ENCODE measurements at places on chromosomes 13 and 19.
A peak's percentile ranks its signal among the peaks of the same experiment; 100 is the strongest.

GRCh38 chr13:111387026-111387871 is 66.8 kb downstream of the TEX29 start:
- no peaks in the 10 kb centered on the region for H3K27me3 ChIP-seq
- no peaks in the 10 kb centered on the region for H3K36me3 ChIP-seq
- H3K4me3 ChIP-seq = no peak overlapping the region
- H3K4me1 ChIP-seq = peaks cover 14% of the 10 kb centered on the region

- peak; percentile 69 for DNase-seq
- no peak overlapping the region for H3K27ac ChIP-seq
These were observed 210.9 kb downstream of the RGCC start for GRCh38 chr13:41668130-41668757.

DNA sequence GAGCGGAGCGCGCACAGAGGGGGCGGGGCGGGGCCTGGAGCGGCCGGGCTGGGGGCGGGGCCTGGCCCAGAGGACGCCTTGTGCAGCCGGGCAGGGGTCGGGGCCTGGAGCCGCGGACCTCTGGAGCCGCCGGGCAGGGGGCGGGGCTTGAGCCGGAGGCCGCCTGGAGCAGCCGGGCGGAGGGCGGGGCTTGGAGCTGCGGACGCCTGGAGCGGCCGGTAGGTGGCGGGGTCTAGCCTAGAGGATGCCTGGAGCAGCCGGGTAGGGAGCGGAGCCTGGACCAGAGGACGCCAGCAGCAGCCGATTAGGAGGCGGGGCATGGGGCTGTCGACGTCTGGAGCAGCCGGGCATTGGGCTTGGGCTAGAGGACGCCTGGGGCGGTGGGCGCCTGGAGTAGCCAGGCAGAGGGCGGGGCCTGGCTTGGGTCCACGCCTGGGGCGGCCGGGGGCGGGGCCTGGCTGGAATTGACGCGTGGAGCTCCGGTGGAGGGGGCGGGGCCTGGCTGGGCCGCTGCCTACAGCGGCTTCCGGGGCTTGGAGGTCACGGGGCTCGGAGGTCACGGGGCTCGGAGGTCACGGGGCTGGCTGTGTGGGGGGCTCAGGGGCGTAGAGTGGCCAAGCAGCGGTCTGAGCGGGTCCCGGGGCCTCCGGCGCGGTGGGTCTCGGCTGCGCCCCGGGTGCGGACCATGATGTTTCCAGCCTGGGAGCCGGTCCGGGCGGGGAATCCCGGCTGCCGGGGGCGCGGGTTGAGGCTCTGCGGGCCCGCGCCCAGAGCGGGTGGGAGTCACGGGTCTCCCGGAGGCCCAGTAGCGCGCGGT is at the start of gene ANKRD10:
Gene ANKRD10 (minus strand): TSS at position 13 of the 817 bp plus-strand sequence. CDS start 135 bp downstream, outside the sequence.
- peak; percentile 100 for DNase-seq
- peaks cover 10% of the 10 kb centered on the region for H3K4me1 ChIP-seq
- no peaks in the 10 kb centered on the region for H3K27me3 ChIP-seq
- H3K36me3 ChIP-seq = peaks cover 18% of the 10 kb centered on the region

GRCh38 chr19:52670046-52670445 is 31.9 kb upstream of the ZNF83 start:
- H3K27me3 ChIP-seq = no peaks in the 10 kb centered on the region
- H3K4me3 ChIP-seq = no peak overlapping the region
- no peak for DNase-seq
- peaks cover 3% of the 10 kb centered on the region for H3K36me3 ChIP-seq

DNA sequence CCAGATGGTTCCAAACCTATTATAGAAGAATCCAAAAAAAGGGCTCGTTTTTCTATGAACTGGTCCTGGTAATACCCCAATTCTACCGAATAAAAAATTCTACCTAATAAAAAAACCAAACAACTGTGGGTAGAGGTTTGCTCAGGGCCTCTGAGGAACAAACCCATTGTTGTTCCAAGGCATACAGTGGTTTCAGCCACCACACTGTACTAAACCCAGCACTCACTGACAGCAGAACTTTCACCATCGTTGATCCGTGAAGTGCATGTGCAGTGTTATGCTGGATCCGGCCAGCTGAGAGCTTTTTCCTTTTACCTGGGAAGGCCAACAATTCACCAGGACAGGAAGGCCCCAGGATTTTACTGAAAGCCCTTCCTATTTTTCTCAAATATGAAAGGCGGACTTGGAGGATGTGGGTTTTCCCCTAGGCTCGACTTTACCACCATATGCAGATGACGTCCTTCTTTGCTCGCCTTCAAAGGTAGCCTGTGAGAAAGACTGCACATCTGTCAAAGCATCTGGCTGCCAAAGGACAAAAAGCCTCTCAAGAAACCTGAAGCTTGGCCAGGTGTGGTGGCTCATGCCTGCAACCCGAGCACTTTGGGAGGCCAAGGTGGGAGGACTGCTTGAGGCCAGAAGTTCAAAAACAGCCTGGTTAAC is 7.2 kb upstream of the PABPC3 start:
- no peak overlapping the region for H3K27ac ChIP-seq
- no peaks in the 10 kb centered on the region for H3K27me3 ChIP-seq
- no peaks in the 10 kb centered on the region for H3K4me1 ChIP-seq

GRCh38 chr19:39352381-39353255 is 10.4 kb downstream of the SAMD4B start:
- no peak overlapping the region for H3K27ac ChIP-seq
- DNase-seq = no peak
- no peaks in the 10 kb centered on the region for H3K4me1 ChIP-seq
- no peaks in the 10 kb centered on the region for H3K27me3 ChIP-seq

- no peaks in the 10 kb centered on the region for H3K27me3 ChIP-seq
- H3K27ac ChIP-seq = peak overlapping the region; percentile 36
- no peaks in the 10 kb centered on the region for H3K4me1 ChIP-seq
- DNase-seq = peak; percentile 82
- H3K4me3 ChIP-seq = peak overlapping the region; percentile 83
- no peaks in the 10 kb centered on the region for H3K36me3 ChIP-seq
These were observed 8.4 kb downstream of the ZNF808 start for GRCh38 chr19:52535771-52536447.

GRCh38 chr19:13031917-13032623 is 36.8 kb downstream of the NFIX start:
- no peak for DNase-seq
- peaks cover 73% of the 10 kb centered on the region for H3K27me3 ChIP-seq
- no peak overlapping the region for H3K27ac ChIP-seq
- no peak overlapping the region for H3K4me3 ChIP-seq
- H3K36me3 ChIP-seq = no peaks in the 10 kb centered on the region
- peaks cover 7% of the 10 kb centered on the region for H3K4me1 ChIP-seq

- H3K4me3 ChIP-seq = peak overlapping the region; percentile 64
- no peak overlapping the region for H3K27ac ChIP-seq
- peaks cover 11% of the 10 kb centered on the region for H3K4me1 ChIP-seq
- no peaks in the 10 kb centered on the region for H3K36me3 ChIP-seq
- DNase-seq = peak; percentile 15
- no peaks in the 10 kb centered on the region for H3K27me3 ChIP-seq
These were observed 1.6 kb downstream of the RNASEH2B start for GRCh38 chr13:50911081-50911631.

- H3K4me3 ChIP-seq = no peak overlapping the region
- H3K36me3 ChIP-seq = peaks cover 5% of the 10 kb centered on the region
- H3K27me3 ChIP-seq = no peaks in the 10 kb centered on the region
- no peak for DNase-seq
- H3K4me1 ChIP-seq = peaks cover 4% of the 10 kb centered on the region
These were observed 23.5 kb downstream of the ADGRL1 start for GRCh38 chr19:14182476-14182875.

DNA sequence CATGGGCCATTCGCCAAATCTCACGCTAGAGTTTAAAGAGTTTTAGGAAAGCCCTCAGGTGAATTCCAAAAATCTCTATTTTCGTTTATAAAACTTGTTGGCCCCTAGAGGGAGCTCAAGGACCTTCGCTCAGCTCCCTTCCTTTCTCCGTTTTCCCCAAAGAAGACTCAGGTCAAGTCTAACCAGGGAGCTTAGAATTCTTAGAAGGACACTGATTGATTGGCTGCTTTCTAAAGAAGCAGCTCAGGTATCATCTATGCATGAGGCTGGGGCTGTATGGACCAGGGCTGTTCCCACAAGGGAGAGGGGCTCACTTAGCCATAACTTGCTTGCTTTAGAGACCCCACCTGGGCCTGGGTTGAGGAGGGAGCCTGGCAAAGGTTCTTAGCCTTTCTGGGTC is 20.5 kb downstream of the DZIP1 start:
- H3K36me3 ChIP-seq = peaks cover 98% of the 10 kb centered on the region
- DNase-seq = peak; percentile 51
- no peaks in the 10 kb centered on the region for H3K27me3 ChIP-seq
- no peak overlapping the region for H3K27ac ChIP-seq
- H3K4me3 ChIP-seq = no peak overlapping the region

- DNase-seq = no peak
- no peaks in the 10 kb centered on the region for H3K27me3 ChIP-seq
- peaks cover 6% of the 10 kb centered on the region for H3K4me1 ChIP-seq
- H3K4me3 ChIP-seq = no peak overlapping the region
- H3K36me3 ChIP-seq = no peaks in the 10 kb centered on the region
These were observed 67.1 kb downstream of the STARD13 start for GRCh38 chr13:33218426-33218825.

DNA sequence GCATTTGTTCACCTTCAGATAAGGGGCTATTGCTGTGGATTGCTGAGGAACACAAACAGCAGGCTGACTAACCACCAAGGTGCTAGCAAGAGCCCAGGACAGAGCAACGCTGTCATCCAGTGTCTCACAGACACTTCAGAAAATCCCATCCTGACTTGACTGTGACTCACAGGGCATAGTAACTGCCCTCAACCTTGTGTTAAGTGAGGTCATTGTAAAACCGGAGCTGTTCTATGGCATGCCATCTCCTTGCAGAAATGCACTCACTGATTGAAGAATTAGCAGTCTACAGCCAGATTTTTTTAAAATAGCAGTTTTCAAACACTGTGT is 51.1 kb downstream of the TNFRSF19 start:
- peaks cover 3% of the 10 kb centered on the region for H3K4me1 ChIP-seq
- DNase-seq = no peak
- H3K27ac ChIP-seq = no peak overlapping the region
- no peaks in the 10 kb centered on the region for H3K36me3 ChIP-seq
- no peak overlapping the region for H3K4me3 ChIP-seq

DNA sequence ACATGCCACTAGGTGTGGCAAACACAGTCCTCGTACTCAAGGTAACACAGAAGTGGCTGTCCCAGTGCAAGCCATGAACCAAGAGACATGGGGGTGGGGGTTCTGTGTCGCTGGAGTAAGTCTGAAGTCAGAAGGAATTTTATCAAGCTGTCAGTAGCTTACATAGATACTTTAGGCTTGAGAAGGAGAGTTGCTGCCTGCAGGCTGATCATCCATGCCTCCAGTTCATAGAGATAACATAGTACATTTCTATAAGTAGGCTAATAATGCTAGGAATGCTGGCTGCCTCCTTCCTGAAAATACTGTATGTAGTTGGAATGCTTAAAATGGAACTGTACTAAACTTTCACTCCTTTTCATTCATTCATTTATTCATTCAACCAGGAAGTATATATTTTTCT is 70.1 kb downstream of the CAB39L start:
- H3K36me3 ChIP-seq = no peaks in the 10 kb centered on the region
- no peak overlapping the region for H3K27ac ChIP-seq
- DNase-seq = no peak
- no peak overlapping the region for H3K4me3 ChIP-seq
- H3K27me3 ChIP-seq = no peaks in the 10 kb centered on the region

DNA sequence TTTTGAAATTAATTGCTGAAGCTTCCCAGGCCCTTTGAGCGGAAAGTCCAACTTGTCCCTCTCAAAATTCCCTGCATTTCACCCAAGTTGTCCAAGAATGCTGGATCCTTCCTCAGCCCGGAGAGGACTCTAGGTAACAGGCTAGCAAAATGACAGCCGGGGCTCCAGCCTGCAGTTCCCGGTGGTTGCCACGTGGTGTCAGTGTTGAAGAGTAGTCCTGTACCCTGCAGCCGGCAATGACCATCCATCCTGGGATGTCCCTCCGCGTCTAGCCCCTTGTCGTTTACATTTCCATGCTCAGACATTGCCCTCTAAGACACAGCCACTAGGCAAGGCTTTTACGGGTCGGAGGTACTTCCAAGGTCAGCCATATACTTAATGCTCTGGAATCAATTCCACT is 31.4 kb upstream of the MTIF3 start:
- no peak overlapping the region for H3K27ac ChIP-seq
- H3K4me1 ChIP-seq = peaks cover 1% of the 10 kb centered on the region
- peak; percentile 56 for DNase-seq
- peaks cover 9% of the 10 kb centered on the region for H3K27me3 ChIP-seq
- no peaks in the 10 kb centered on the region for H3K36me3 ChIP-seq
- no peak overlapping the region for H3K4me3 ChIP-seq

GRCh38 chr13:32857077-32857476 is 159.1 kb upstream of the KL start:
- no peak for DNase-seq
- no peaks in the 10 kb centered on the region for H3K36me3 ChIP-seq
- no peak overlapping the region for H3K27ac ChIP-seq
- no peaks in the 10 kb centered on the region for H3K27me3 ChIP-seq
- H3K4me3 ChIP-seq = no peak overlapping the region

GRCh38 chr19:10812902-10813404 is 23.1 kb downstream of the TMED1 start:
- DNase-seq = no peak
- H3K4me3 ChIP-seq = no peak overlapping the region
- H3K4me1 ChIP-seq = no peaks in the 10 kb centered on the region
- H3K27ac ChIP-seq = no peak overlapping the region

DNA sequence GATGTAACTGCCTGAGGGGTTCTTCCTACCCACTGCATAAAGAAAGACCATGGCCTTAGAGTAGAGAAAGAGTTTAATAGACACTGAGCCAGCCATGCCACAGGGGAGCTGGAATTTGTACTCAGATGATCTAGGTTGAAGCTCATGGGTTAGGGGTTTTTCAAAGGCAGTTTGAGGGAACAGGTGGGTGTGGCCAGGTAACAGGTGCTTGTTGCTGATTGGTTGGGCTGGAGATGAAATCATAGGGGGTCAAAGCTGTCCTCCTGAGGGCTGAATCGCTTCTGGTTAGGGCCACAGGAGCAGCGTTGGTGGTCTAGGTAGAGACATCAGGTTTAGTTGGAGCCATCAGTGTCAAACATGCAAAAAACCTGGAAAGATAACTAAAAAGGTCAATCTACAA is 59.2 kb upstream of the CSNK1A1L start:
- H3K27me3 ChIP-seq = no peaks in the 10 kb centered on the region
- DNase-seq = no peak
- H3K36me3 ChIP-seq = no peaks in the 10 kb centered on the region
- H3K27ac ChIP-seq = no peak overlapping the region

DNA sequence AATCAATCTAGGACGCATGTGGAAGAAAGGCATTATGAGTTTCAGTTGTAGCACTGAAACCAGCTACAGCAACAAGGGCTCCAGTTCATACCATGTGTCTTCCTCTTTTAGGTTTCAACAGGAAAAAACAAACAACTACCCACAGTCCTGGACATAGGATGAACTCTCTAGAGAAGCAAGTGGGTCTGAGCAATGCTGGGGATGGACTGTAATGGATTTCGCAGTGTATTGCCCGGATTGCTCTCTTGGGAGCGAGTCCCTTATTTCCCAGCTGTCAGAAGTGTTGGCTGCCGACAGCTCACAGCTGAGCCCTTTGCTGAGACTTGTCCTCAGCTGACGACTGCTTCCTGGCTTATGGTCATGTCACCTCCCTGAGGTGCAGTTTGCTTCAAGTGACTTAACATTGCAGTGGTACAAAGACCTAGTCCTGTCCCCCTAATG is 12.1 kb upstream of the MYCBP2 start:
- H3K27ac ChIP-seq = no peak overlapping the region
- no peaks in the 10 kb centered on the region for H3K4me1 ChIP-seq
- H3K4me3 ChIP-seq = no peak overlapping the region
- no peaks in the 10 kb centered on the region for H3K36me3 ChIP-seq
- DNase-seq = no peak

GRCh38 chr13:111865046-111865445 is 201.9 kb upstream of the SOX1 start:
- no peaks in the 10 kb centered on the region for H3K27me3 ChIP-seq
- no peak overlapping the region for H3K27ac ChIP-seq

Measured in neuronal stem cell (in vitro differentiated cells).